ENCODE measurements at places on chromosomes 1 and 21.

GRCh38 chr1:247535402-247535801 lies 838 bp downstream of the OR2C3 start:
- DNase-seq = no peak

- DNase-seq = no peak
Observed at GRCh38 chr1:24124980-24125379, 13.0 kb upstream of the MYOM3 start.

- no peak for DNase-seq
Observed at GRCh38 chr1:19062258-19063029, 106.0 kb upstream of the IFFO2 start.

DNA sequence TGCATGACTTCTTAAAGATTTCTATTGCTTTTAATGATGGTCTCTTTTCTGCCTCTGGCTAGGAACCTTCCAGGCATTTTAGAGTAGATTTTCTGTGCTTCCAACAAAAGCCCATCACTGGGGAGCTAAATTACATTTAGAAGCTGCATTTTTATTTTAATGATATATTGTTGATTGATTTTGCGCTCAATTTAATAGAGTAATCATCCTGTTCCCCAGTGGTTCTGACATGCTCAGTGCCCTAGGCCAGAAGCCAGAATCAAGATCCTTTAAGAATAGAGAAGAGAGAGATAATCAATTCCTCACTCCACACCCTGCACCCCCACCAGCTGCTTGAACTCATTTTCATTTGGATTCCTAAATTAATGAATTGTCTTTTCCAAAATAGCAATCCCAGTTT lies 97.8 kb downstream of the PCP4 start:
- DNase-seq = no peak

GRCh38 chr1:61244114-61244513 lies 161.8 kb downstream of the NFIA start:
- DNase-seq = peak; percentile 76

DNA sequence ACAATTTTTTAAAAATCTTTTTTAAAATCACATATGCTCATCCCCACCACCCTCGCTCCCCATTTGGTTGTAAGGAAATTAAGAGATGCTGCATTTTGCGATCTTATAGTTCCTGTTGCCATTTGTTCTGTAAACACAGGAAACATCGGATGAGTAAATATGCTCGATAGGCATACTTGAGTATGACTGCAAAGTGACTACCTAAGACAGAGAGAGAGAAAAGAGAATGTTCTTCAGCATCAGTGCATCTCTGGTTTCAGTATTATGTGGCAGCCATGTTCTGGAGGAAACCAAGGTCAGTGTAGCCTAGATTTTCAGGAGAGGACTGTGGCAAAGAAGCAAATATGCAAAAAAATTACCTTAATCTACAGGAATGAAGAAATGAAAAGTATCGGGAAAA lies 265.5 kb upstream of the FMN2 start:
- DNase-seq = no peak

- DNase-seq = peak; percentile 49
Observed at GRCh38 chr1:156804572-156805243, 11.9 kb downstream of the SH2D2A start.
